ENCODE measurements at places on chromosomes 16 and 17.

GRCh38 chr17:44543213-44543904 is 13.9 kb upstream of the FZD2 start:
- peak; percentile 64 for DNase-seq

DNA sequence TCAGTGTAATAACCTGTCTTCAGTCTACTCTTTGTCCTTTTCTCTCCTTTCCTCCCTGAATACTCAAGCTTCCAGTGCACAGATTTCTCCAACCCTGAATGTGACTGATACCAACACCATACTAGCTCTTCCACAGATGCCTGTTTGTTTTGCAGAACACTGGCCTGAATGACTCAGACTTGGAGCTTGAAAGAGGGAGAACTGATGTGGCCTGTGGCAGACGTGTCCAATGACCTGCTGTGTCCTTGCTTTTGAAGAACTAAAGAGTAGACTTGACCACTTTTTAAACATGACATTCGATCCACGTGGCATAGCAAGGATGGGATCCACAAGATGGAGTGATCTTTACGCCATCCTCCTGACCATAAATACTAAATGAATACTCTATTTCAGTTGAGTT is 361.0 kb downstream of the WWOX start:
- no peak for DNase-seq

- DNase-seq: no peak
Measured at GRCh38 chr16:57653936-57654335, 14.2 kb upstream of the ADGRG3 start.

DNA sequence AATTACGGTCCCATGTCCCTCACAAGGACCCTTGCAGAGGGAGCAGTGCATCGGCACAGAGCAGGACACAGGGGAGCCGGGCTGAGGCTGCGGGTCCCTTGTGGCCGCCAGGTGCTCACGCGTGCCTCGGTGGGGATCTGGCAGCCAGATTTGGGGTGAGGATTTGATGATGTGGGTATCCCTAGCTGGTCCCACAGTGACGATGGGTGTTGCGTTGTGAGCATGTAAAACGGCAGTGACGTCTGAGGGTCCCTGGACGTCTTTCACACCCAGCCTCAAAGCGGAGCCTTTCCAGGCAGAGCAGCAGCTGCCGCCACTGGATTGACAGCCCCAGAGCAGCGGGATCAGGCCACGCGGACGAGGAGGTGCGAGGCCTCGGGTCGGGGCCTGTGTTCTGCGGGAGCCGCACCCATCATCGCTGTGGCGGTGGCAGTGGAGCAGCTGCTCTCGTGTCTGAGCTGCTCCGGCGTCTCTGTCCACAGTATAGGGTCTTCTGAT is 54.6 kb downstream of the WDR45B start:
- DNase-seq: peak; percentile 43

All from fibroblast of mammary gland (primary cell).